Myocyte (in vitro differentiated cells): ENCODE measurements at places on chromosomes 7 and 10.

DNA sequence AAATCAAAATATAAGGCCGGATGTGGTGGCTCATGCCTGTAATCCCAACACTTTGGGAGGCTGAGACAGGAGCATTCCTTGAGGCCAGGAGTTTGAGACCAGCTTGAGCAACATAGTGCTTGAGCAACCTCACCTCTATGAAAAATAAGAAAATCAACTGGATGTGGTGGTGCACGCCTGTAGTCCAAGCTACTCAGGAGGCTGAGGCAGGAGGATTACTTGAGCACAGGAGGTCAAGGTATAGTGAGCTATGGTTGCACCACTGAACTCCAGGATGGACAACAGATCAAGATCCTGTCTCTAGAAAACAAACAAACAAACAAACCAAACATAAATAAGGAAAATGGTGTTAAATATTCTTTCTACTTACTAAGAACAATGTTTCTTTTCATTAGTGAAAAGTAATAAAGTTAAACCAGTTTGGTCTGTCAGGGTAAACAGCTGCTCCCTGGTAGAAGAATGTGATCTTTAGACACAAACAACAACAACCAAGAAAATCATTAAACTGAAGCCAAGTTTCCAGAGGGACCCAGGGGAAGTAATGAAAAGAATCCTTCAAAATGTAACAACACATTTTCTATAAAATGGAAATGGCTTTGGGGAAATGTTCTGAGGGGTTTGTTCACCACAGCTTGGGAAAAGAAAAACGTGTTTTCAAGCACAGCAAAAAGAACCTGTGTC lies 17.5 kb upstream of the BAG3 start:
- DNase-seq: no peak

- peak; percentile 66 for DNase-seq
These were observed 16.7 kb downstream of the PPP1R3C start for GRCh38 chr10:91616137-91616536.

- peak; percentile 84 for DNase-seq
These were observed 110.4 kb downstream of the OSBPL3 start for GRCh38 chr7:24869572-24869971.

GRCh38 chr10:97540669-97541500 lies 31.7 kb upstream of the ANKRD2 start:
- peak; percentile 81 for DNase-seq

GRCh38 chr7:118304100-118304499 lies 79.6 kb downstream of the ANKRD7 start:
- DNase-seq: no peak

GRCh38 chr10:8282340-8282739 lies 227.9 kb downstream of the GATA3 start:
- DNase-seq: no peak

- DNase-seq: no peak
These were observed 9.6 kb upstream of the EIF5AL1 start for GRCh38 chr10:79502561-79503309.

GRCh38 chr7:115734641-115735040 lies 295.9 kb downstream of the TFEC start:
- DNase-seq: no peak

DNA sequence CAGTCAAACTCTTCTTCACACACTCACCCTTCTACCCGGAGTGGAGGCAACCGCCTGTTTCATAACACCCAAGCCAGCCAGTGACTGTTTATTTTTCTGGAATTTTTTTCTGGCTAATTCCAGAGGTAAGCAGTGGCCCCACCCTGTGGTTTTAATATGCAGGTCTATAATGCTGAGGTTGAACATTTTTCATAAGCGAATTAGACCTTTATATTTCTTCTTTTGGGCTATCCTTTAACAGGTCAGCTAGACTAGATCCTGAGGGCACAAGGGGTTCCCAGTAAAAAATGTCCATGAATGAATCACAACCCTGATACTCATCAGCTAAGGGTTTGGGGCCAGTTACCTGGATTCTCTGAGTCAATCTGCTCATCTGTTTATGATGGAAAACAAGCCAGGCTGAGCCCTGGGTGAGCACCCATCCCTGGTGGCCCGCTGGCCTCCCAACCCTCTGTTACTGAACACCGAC lies 76.2 kb downstream of the GRB10 start:
- DNase-seq: no peak

DNA sequence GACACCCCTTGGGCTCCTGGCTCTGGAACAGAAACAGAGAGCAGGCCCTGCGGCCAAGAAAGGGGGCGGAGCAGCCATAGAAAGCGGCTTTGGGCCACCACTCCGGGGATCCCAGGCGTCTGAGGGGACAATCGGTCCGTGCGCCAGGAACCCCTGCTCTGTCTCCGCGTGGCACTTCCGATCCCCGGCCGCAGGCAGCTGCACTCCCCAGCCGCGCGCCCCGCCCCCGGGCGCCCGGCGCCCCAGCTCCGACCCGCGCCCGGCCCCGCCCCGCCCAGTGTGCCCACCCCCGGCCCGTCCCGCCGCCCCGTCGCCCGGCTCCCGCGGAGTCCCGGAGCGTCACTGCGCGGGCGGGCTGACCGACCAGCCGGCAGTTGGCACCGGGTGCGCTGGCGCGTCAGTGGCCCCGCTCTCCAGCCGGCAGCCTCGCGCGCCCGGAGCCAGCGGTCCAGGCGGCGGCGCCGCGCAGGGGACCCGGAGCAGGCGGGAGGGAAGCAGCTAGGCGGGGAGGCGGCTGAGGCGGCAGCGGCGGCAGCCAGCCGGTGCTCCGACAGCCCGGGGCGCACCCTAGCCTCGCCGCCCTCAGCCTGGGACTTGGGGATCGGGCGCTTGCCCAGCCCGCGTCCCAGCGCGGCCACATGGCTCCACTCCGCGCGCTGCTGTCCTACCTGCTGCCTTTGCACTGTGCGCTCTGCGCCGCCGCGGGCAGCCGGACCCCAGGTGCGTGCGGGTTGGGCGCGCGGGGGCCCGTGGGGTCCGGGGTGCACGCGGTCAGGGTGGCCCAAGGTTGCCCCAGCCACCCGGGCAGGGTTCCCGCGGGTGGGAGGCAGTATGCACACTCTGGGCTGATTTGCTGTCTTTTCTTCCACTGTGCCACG lies at the start of gene ADAMTS14:
Gene ADAMTS14 (plus strand): TSS at position 342 of the 878 bp plus-strand sequence. CDS start 297 bp downstream, at position 639.
- peak; percentile 92 for DNase-seq

DNA sequence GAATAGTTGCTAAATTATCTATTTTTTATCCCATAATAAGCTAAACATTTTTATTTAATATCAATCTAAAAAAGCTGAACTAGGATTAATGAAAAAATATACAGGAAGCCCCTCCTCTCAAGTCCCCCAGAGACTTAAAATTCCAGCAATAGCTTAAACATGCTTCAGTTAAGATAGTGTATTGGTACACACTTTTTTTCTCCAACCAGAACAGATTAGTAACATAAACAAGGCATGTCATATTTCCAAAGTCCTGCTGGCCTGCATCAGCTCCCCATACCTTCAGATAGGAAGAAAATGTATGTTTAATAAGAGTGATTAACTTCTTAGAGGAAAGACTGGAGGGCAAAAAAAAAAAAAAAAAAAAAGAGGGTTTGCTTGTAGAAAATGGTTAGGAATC lies 7.1 kb downstream of the TBX20 start:
- no peak for DNase-seq

GRCh38 chr7:157129200-157129599 lies 9.5 kb upstream of the UBE3C start:
- DNase-seq: no peak

GRCh38 chr7:11753433-11753832 lies 78.6 kb downstream of the THSD7A start:
- DNase-seq: peak; percentile 11

GRCh38 chr10:29355411-29355991 lies 66.6 kb downstream of the LYZL1 start:
- no peak for DNase-seq

GRCh38 chr7:102064361-102065025 lies 222.2 kb upstream of the SH2B2 start:
- no peak for DNase-seq

DNA sequence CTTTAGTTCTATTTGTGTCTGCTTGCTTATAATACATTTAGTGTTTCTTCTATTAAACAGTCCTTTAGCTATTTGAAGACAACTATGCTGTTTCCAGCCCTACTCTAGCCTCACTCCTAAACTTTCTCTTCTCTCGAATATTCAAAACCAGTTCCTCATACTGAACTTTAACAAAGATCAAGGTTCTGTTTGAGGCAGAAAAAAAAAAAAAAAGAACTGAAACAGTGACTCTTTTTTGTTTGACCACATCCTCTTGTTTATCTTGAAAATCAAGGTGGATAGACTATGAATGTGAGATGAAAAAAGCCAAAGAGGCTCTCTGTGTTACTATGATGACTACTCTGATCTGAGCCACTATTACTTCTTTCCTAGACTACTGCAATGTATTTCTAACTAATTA lies 154.3 kb downstream of the ZNF365 start:
- DNase-seq: no peak
